ENCODE measurements at places on chromosomes 2 and 18. TPM values are rescaled to one million over a fixed set of nuclear protein-coding genes. Genes with fewer than 3 reads are reported as not detected.

Gene GAD1
- not detected for polyA plus RNA-seq

Gene TMEM198
- polyA plus RNA-seq, result 0.21 TPM

Gene UXS1
- 56.4 TPM for polyA plus RNA-seq

Gene IL36A
- not detected for polyA plus RNA-seq

Gene REG3A
- not detected for polyA plus RNA-seq

Gene TMEM163
- 0.24 TPM for polyA plus RNA-seq

Gene PASK
- 68.3 TPM for polyA plus RNA-seq

Gene MYO1B
- polyA plus RNA-seq, result 0.20 TPM

Gene DTNA
- polyA plus RNA-seq, result not detected

Gene CROCC2
- not detected for polyA plus RNA-seq

Gene ANKRD30B
- not detected for polyA plus RNA-seq

Gene SCN9A
- polyA plus RNA-seq, result 0.16 TPM

Gene DLGAP1
- not detected for polyA plus RNA-seq

Gene LIPG
- not detected for polyA plus RNA-seq

Gene ZAP70
- polyA plus RNA-seq, result 149 TPM

Gene GPBAR1
- polyA plus RNA-seq, result 0.28 TPM

Gene SERPINB3
- polyA plus RNA-seq, result not detected

Gene WIPF1
- 97.5 TPM for polyA plus RNA-seq

Gene STARD6
- polyA plus RNA-seq, result not detected

Gene ASNSD1
- polyA plus RNA-seq, result 44.0 TPM

Gene SKOR2
- polyA plus RNA-seq, result not detected

Gene UBXN4
- polyA plus RNA-seq, result 89.4 TPM

Gene MPP4
- not detected for polyA plus RNA-seq

Gene FAP
- polyA plus RNA-seq, result not detected

Gene GALNT1
- polyA plus RNA-seq, result 67.3 TPM

Gene NETO1
- polyA plus RNA-seq, result not detected

Gene ACMSD
- not detected for polyA plus RNA-seq

Gene APLF
- 1.4 TPM for polyA plus RNA-seq

Gene EMX1
- not detected for polyA plus RNA-seq

Gene MOGAT1
- not detected for polyA plus RNA-seq

Gene UGT1A6
- polyA plus RNA-seq, result not detected

Gene PSMA8
- 2.7 TPM for polyA plus RNA-seq

Gene DYNAP
- not detected for polyA plus RNA-seq

Gene TLX2
- polyA plus RNA-seq, result not detected

Gene LYG1
- polyA plus RNA-seq, result 0.49 TPM

Gene TMEM247
- polyA plus RNA-seq, result not detected

Gene CYRIA
- 5.6 TPM for polyA plus RNA-seq

Gene GMCL1
- polyA plus RNA-seq, result 45.3 TPM

Gene UGT1A4
- polyA plus RNA-seq, result not detected

Data from naive thymus-derived CD8-positive, alpha-beta T cell (primary cell).